ENCODE measurements at places on chromosomes 2 and 18.
A peak's percentile ranks its signal among the peaks of the same experiment; 100 is the strongest.

DNA sequence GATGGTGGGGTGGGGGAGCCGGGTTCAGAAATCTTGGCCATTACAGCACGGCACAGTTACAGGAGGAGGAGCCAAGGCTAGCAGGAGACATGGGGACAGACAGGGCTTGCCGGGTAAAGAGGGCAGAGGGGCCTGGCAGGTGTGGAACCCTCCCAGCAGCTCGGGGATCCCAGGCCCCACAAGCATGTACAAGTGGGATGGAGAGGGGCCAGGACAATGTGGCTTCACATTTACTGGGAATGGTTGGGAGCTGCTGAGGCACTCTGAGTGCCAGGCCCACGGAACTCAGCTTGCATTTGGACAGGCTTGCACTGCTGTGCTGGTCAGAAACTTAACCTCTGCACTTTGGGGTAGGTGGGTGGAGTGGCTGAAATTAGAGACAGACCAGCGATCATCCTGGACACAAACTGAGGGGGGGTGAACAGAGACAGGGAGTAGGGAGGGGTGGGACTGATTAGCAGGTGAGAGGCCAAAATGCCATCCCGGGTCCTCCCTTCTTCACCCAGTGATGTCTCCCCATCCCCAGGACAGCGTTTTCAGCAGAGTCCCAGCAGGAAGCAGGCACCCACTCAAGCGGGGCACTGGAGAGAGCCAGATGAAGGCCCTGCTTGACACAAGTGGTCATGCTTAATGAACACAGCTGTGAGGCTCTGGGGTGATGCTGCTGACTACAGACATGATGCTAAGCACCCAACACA is 9.6 kb downstream of the PER2 start:
- no peak for DNase-seq
- H3K4me1 ChIP-seq = no peaks in the 10 kb centered on the region
- no peak overlapping the region for H3K4me3 ChIP-seq
- H3K36me3 ChIP-seq = peaks cover 12% of the 10 kb centered on the region

- DNase-seq = no peak
- peaks cover 43% of the 10 kb centered on the region for H3K36me3 ChIP-seq
- H3K27me3 ChIP-seq = no peaks in the 10 kb centered on the region
Measured at GRCh38 chr18:9239720-9240119, 94.9 kb upstream of the TWSG1 start.

GRCh38 chr18:841647-842370 is 29.8 kb upstream of the YES1 start:
- no peak overlapping the region for H3K4me3 ChIP-seq
- no peak overlapping the region for H3K27ac ChIP-seq
- H3K4me1 ChIP-seq = peaks cover 8% of the 10 kb centered on the region

DNA sequence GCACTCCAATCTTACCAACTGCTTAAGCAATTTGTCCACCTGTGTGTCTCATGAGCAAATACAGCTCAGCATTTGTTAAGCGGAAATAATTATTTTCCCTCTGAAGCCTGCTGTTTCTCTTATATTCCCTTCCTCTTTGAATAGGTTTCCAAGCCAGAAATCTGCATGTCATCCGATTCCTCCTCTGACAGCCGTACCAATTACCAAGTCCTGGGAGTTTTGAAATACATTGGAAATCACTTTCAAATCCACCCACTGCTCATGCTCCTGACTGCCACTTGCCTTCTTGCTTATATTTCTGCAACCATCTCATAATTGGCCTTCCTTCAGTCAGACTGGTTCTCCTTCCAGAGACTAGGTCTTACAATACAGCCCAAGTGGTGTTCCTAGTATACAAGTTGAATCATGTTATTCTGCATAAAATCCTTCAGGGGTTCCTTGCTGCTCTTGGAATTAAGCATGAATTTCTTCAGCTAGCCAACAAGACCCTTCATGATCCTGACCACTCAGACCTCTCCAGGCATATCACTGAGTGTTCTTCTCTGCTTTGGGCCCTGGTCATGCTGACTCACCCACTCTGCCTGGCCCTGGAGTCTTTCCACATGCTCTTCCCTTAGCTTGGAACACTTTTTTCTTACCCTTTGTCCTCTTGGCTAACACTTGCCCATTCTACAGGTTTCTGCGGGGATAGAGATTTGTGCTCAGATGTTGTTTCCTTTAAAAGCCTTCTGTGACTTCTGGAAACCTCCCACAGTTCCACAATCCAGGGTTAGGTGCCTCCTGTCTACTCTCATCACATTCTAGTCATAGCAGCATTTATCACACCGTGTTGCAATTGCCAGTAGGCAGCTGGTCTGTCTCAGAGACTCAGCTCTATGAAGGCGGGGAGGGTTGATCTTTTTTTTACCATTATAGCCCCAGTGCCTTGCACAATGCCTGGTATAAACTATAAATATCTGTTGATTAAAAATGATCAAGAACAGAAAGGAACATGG is 157.6 kb downstream of the ARL6IP6 start:
- H3K27ac ChIP-seq = no peak overlapping the region
- no peaks in the 10 kb centered on the region for H3K4me1 ChIP-seq
- H3K4me3 ChIP-seq = no peak overlapping the region
- DNase-seq = no peak
- H3K27me3 ChIP-seq = no peaks in the 10 kb centered on the region

DNA sequence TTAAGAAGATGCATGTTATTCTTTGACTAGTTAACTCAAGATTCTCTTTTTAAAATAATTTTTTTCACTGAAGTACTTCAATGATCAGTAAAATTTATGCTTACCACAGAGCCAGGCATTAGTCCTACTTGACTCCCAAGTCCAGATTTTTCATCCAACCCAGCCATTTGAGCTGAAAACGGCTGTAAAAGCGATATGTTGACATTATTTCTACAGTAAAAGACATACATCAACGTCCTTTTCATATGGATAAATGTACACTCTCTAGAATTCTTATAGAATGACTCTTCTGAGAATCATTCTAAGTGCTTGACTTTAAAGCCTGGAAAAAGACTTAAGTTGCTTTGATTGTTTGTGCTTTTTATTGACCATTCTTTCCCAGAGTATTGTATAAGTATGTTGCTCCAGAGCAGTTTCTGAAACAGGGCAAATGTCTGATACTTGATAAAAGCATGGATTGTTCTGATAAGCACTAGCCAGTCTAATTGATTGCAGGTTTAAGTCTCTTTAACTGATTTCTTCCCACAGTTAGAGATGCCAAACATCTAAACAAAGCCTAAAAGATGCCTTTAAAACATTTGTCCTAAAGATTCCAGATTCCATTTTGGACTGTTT is 90.9 kb downstream of the COL5A2 start:
- no peaks in the 10 kb centered on the region for H3K36me3 ChIP-seq
- no peak overlapping the region for H3K4me3 ChIP-seq
- no peaks in the 10 kb centered on the region for H3K4me1 ChIP-seq

GRCh38 chr2:202110491-202110890 is 37.4 kb downstream of the KIAA2012 start:
- H3K27ac ChIP-seq = no peak overlapping the region
- peaks cover 5% of the 10 kb centered on the region for H3K27me3 ChIP-seq
- no peaks in the 10 kb centered on the region for H3K36me3 ChIP-seq
- no peak for DNase-seq

DNA sequence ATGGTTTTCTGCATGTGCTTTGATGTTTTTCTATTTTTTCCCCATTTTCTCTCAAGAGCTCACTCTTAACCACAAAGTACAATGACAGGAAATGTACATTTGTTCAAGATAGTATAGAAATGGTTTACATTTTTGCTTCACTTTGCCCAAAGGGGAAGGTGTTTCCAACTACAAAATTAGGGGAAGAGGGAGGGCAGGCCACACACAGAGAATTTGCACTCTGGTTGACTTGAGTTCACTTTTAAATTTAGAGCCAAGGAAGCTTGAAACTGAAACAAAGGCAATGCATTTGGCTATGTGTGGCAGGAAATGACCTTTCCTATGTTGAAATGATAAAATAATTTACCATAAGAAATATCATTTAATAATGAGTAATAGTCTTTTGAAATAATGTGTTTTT is 19.1 kb upstream of the VIT start:
- H3K36me3 ChIP-seq = no peaks in the 10 kb centered on the region
- no peak overlapping the region for H3K27ac ChIP-seq
- DNase-seq = no peak
- H3K4me1 ChIP-seq = peaks cover 18% of the 10 kb centered on the region
- peaks cover 13% of the 10 kb centered on the region for H3K27me3 ChIP-seq

- peaks cover 9% of the 10 kb centered on the region for H3K27me3 ChIP-seq
- H3K27ac ChIP-seq = no peak overlapping the region
- no peaks in the 10 kb centered on the region for H3K36me3 ChIP-seq
Measured at GRCh38 chr2:240993446-240994170, 4.8 kb upstream of the SNED1 start.

- no peak overlapping the region for H3K27ac ChIP-seq
- no peaks in the 10 kb centered on the region for H3K4me1 ChIP-seq
- H3K27me3 ChIP-seq = peaks cover 16% of the 10 kb centered on the region
- H3K36me3 ChIP-seq = peaks cover 1% of the 10 kb centered on the region
- no peak overlapping the region for H3K4me3 ChIP-seq
- DNase-seq = no peak
Measured at GRCh38 chr2:31586230-31586629, 5.5 kb upstream of the SRD5A2 start.

- H3K4me3 ChIP-seq = peak overlapping the region; percentile 85
- H3K36me3 ChIP-seq = peaks cover 10% of the 10 kb centered on the region
- H3K4me1 ChIP-seq = peaks cover 32% of the 10 kb centered on the region
- peak overlapping the region; percentile 71 for H3K27ac ChIP-seq
- peaks cover 2% of the 10 kb centered on the region for H3K27me3 ChIP-seq
- no peak for DNase-seq
Measured at GRCh38 chr2:24920809-24921441, 888 bp upstream of the ADCY3 start.

- no peak overlapping the region for H3K27ac ChIP-seq
- no peak overlapping the region for H3K4me3 ChIP-seq
- peaks cover 22% of the 10 kb centered on the region for H3K4me1 ChIP-seq
- no peak for DNase-seq
- H3K36me3 ChIP-seq = no peaks in the 10 kb centered on the region
Measured at GRCh38 chr2:176125772-176126054, 3.2 kb downstream of the HOXD9 start.

GRCh38 chr18:60555625-60556024 is 183.1 kb upstream of the MC4R start:
- H3K27ac ChIP-seq = no peak overlapping the region
- no peaks in the 10 kb centered on the region for H3K4me1 ChIP-seq
- H3K36me3 ChIP-seq = no peaks in the 10 kb centered on the region
- no peak overlapping the region for H3K4me3 ChIP-seq

- no peak for DNase-seq
- H3K4me3 ChIP-seq = no peak overlapping the region
- no peaks in the 10 kb centered on the region for H3K36me3 ChIP-seq
Measured at GRCh38 chr2:9033385-9034168, 30.1 kb upstream of the MBOAT2 start.

- H3K4me1 ChIP-seq = peaks cover 32% of the 10 kb centered on the region
- H3K36me3 ChIP-seq = peaks cover 44% of the 10 kb centered on the region
- H3K27ac ChIP-seq = no peak overlapping the region
- no peak overlapping the region for H3K4me3 ChIP-seq
- DNase-seq = no peak
Measured at GRCh38 chr2:238431456-238431855, 4.7 kb downstream of the ASB1 start.

GRCh38 chr2:238143239-238143951 is 4.9 kb downstream of the KLHL30 start:
- H3K36me3 ChIP-seq = no peaks in the 10 kb centered on the region
- H3K27me3 ChIP-seq = no peaks in the 10 kb centered on the region
- DNase-seq = no peak
- peaks cover 6% of the 10 kb centered on the region for H3K4me1 ChIP-seq

DNA sequence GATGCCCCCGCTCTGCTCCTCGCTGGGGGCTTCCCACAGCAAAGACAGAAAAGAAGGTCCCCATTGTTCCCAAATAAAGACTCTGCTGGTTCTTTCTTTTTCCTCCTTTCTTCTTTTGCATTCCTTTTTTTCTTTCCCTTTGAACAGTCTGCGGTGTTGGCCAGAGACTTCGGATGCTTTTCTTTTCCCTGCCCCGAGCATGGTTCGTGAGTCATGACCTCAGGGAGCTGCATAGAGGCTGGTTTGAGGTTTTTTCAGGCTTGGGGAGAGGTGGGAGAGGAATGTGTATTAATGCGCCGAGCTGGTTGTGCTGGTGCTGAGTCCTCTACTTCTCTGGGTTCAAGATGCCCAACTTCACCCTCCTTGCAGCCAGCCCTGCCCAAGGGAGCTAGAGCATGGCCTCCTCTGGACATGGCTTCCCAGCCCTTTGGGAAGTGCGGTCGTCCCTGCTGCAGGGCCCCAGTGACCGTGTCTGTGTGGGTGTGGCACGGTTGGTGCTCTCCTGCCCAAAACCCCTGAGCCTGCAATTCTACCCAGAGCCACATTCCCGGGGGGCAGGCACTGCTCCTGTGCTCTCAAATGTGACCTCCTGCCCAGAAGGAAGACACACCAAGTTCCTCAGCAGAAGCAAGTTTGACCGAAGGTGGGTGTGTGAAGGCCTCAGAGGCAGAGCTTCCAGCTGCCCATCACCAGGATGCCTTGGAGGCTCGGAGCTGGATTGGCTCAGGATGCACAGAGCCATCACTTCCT is 9.0 kb upstream of the ARHGEF4 start:
- peaks cover 18% of the 10 kb centered on the region for H3K27me3 ChIP-seq
- H3K4me3 ChIP-seq = no peak overlapping the region
- H3K4me1 ChIP-seq = peaks cover 15% of the 10 kb centered on the region
- no peaks in the 10 kb centered on the region for H3K36me3 ChIP-seq
- DNase-seq = no peak

GRCh38 chr2:231533086-231533776 is 3.0 kb upstream of the NMUR1 start:
- H3K27me3 ChIP-seq = peaks cover 22% of the 10 kb centered on the region
- no peak overlapping the region for H3K27ac ChIP-seq
- no peak overlapping the region for H3K4me3 ChIP-seq
- peaks cover 20% of the 10 kb centered on the region for H3K4me1 ChIP-seq
- no peak for DNase-seq

DNA sequence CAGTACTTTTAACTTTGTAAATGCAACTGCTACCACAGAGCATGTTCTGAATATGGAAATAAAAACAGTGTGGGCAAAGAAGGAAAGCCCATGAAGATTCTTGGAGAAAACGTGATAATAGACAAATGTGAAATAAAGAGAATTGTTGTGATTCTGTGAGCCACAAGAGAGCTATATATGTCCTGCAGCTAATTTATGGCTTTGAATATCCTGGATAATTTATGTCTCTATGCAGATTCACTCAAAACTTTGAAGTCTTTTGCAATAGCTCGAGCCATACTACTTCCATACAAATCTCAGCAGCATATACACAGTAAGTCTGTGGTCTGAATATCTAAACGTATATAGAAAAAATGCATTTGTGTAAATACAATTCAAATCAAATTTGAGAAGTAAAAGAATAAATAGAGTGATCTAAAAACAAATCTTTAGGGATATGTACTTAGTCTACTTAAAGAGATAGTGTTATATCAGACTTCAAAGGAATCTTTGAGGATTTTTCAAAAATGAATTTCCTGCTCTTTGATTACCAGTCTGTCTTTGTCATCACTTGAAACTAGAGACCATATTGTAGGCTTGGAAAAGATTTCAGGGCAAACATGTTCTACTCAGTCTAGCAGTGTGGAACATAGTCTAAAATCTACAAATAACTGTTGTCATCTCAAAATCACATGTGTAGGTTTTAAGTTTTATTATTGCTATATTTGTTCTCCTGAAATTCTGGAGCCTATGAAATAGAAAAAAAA is 107.1 kb downstream of the CSRNP3 start:
- H3K27ac ChIP-seq = no peak overlapping the region
- no peaks in the 10 kb centered on the region for H3K4me1 ChIP-seq
- no peaks in the 10 kb centered on the region for H3K36me3 ChIP-seq
- peaks cover 5% of the 10 kb centered on the region for H3K27me3 ChIP-seq

All from activated T-helper 1 cell treated with anti-CD3 and anti-CD28 coated beads, Interleukin-12 subunit alpha, Interleukin-12 subunit beta, Interleukin-2, Interleukin-4 antibody, amounts not matched to agents 30 ng/mL and 10 ng/mL and 1 ng/mL, durations not matched to agents 14 hours and 24 hours and 36 hours (primary cell).